ENCODE measurements at places on chromosomes 13 and 19.

GRCh38 chr13:35856721-35857364 lies 274.3 kb downstream of the DCLK1 start:
- DNase-seq = no peak

- DNase-seq = no peak
These were observed 169.9 kb downstream of the USP12 start for GRCh38 chr13:27001705-27002104.

DNA sequence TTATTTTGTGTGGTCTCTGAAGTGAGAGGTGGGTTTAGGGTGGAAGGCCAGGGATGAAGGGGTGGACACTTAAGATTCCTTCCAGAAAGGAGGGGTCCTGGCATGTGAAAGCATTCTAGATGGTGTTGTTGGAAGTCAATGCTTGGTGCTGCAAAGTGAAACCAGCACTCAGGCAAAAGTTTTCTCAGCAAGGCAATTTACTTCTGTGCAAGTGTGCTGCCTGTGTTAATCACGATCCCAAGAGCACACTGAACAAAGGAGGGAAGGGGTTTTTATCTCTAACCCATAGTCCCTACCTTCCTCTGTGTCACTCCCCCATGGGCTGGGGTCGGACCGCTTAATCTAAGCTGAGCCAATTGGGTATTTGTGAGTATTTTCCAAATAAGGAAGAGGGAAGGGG lies 1.3 kb downstream of the ZNF134 start:
- DNase-seq = no peak

GRCh38 chr13:25046274-25046984 lies 49.5 kb upstream of the PABPC3 start:
- no peak for DNase-seq

DNA sequence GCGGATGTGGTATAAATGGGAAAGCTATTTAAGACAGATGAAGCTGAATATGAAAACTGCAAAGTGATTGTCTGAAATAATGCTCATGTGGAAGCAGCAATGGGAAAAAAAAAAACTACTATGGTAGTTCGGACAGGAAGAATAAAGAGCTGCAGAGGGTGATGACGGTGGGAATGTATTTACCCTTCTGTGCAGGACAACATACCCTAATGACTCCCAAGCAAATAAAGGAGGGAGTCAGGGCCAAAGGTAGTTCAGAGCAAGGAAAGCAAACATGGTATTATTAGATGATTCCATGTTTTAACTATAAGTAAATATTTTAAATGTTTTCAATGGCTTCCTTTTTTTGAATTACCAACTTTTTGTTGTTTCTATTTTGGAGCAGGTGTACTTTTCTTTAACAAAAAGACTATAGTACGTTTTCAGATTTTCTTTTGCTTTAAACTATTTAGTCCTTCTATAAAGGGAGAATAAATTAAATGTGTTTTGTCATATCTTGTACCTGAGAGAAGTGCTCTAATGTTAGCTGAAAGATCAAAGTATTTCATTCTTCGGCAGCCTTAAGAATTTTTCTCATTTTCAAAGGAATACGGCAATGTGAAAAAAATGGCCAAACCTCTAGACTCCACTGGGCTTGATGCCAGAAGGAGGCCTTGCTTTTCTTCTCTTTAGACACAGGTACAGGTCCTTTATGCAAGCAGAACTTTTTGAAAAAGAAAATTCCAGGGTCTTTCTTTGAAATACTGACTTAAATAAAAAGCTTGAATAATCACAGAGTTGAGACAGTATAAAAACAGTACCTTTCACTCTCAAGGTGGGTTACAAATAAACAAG lies 67.8 kb upstream of the ZDHHC20 start:
- no peak for DNase-seq

GRCh38 chr13:36549755-36550154 lies 117.5 kb downstream of the CCNA1 start:
- DNase-seq = no peak

- no peak for DNase-seq
These were observed 697.8 kb downstream of the DACH1 start for GRCh38 chr13:71169180-71169579.

GRCh38 chr13:56530096-56530495 lies 610.6 kb upstream of the PRR20A start:
- no peak for DNase-seq

- no peak for DNase-seq
These were observed 1440.3 kb downstream of the PCDH9 start for GRCh38 chr13:65789815-65790214.

DNA sequence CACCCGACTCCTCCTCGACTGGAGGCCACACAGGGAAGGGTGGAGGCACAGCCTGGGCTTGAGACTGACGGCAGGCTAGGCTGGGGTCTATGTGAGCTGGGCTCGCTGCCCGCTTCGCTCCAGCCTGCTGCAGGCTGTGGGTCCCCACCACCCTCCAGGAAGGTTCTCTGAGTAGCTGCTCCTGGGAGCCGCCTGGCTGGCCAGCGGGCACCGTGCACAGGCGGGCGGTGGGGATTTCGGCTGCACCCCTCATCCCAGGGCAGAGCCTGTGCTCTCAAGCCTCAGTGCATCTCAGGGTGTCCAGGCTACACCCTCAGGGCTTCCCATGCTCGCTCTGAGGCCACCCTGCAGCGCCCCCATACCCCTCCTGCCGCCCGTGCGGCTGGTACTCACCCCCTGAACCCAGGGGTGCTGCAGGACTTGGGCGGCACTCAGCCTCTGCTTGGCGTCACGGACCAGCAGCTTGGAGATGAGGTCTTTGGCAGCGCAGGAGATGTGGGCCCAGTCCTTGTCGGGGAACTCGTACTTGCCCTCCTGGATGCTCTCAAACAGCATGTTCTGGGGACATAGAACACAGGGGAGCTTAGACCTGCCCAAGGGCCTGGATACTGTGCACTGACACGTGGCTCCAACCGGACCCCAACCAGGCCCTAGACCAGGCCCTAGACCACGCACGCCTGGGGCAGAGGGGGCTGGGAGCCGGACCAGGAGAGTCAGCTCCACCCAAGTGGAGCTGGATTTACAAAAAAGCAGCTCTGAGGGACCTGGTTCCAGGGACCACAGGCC lies 10.2 kb downstream of the MKNK2 start:
- no peak for DNase-seq

DNA sequence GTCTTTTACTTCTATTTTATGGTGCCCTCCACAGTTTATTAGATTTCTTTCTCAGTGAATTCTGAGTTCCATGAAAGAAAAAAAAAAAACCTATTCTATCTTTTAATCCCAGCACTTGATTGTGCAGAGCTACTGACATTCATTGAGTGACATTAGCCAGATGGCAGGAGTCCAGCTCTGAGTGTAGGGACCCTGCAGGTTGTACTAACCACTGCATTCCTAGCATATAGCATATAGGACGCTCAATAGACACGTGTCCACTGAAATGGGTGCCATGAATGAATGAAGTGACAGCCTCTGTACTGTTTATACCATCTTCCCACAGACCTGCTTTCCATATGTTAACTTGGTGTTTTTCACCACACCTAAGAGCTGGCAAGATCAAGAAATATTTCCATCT lies 206.3 kb downstream of the RAP2A start:
- DNase-seq = no peak

GRCh38 chr13:71210861-71211260 lies 656.1 kb downstream of the DACH1 start:
- DNase-seq = no peak

DNA sequence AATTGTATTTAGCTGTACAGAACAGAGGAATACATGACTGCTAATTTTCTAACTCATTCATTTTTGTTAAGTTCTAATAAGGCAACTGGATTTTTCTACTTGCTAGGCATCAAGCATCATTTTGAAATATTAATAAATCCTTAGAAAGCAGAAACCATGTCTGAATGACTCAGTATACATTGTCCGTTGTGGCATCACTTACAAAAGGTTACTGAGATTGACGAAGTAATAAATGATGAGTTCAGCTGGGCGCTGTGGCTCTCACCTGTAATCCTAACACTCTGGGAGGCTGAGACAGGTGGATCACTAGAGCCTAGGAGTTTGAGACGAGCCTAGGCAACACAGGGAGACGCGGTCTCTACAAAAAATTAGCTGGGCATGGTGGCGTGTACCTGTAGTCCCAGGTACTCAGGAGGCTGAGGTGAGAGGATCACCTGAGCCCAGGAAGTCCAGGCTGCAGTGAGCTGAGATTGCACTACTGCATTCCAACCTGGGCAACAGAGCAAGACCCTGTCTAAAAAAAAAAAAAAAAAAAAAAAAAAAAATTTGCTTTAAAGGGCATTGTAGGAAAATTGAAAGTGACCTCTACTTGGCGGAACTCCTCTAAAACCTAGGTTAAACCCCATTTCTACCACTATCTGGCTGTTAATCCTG lies 36.6 kb downstream of the LHFPL6 start:
- DNase-seq = no peak

DNA sequence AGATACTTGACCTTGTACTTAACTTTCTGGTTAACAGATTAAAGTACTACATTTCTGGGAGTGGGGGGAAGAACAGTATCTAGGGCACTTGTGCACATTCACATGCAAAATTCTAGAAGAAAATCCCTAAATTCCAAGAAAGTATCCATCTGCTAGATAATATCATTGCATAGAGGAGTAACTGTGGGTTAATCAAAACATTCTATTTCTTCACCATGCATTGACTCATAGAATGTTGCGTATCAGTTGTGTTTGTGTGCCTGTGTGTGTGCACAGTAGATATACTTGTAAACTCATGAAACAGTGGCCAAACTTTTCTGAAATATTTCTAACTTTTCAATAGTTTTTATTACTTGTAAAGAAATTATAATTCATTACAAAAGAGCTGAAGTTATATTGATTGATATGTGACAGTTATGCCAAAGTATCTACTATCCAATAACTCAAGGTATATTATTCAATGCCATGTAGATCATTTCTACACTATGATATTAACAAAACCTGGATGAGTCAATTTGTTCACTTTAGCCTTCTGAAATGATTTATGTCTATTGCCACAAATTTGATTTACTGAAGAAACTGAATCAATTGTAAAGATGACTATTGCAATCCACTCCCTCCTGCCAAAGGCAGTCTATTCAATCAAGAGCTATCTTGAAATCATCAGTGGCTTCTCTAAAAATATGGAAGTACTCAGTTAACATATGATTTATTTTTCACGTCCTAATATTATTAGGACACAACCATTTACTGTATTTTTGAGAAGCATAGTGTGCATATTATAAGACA lies 756.7 kb upstream of the ARGLU1 start:
- DNase-seq = no peak

- peak; percentile 42 for DNase-seq
These were observed 4.7 kb upstream of the SIGLECL1 start for GRCh38 chr19:51246164-51246552.

DNA sequence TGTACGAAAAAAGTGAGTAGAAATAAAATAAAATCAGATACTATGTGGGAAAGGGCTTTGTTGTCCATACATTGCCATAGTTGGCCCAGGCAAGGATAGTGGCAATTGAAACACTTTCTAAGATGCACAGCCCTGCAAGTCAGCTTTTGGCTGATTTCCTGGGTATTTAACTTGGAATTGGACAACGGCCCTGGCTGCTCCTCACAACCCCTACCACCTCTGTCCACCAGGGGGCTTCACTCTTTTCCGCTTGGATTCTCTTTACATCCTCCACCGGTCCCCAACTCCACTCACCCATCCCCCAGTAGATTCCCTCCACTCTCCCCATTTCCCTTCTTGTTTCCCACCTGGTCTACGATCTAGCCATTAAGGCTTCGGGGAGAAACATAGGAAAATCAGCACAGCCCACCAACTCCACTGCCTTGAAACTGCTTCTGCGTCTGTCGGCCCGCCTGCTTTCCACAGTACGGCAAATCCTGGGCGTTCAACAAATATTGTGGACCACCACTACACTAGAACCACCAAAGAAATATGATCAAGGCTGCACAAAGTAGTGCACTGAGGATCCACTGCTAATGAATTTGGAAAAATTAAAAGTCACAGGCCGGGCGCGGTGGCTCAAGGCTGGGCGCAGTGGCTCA lies 48.6 kb upstream of the GTF3A start:
- DNase-seq = peak; percentile 55

DNA sequence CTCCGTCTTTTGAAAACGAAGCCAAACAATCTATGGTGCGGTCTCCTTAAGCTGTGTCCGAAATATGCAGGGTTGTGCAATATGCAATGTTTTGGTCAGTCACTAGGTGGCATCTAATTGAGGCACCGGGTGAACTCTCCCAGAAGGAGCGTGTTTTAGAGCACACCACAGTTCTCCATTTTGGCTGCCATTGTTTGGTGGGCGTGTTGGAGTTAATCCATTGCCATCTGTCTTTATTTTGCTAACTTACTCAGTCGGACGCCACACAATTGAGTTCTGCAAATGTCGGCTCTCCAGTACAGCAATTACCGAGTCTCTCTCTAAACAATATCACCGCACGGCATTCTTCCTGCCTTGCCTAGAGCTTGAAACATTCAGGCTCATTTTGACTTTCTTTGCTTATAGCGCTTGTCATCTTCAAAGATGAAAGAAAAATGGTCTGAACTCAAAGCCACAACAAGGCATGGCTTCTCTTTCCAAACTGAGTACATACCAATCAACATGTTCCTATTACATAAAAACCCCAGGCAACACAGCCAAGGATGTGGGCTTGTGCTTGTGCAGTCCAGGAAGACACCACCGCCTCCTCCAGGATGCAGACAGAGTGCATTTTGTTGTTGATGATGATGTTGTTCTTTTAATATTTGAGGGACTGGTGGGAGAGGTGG lies 182.0 kb upstream of the SERP2 start:
- DNase-seq = peak; percentile 64

- no peak for DNase-seq
These were observed 123.5 kb downstream of the CRYL1 start for GRCh38 chr13:20401931-20402856.

- peak; percentile 55 for DNase-seq
These were observed 5.8 kb upstream of the ONECUT3 start for GRCh38 chr19:1747285-1748114.

- DNase-seq = peak; percentile 85
These were observed 8.9 kb downstream of the ISYNA1 start for GRCh38 chr19:18428787-18429674.

DNA sequence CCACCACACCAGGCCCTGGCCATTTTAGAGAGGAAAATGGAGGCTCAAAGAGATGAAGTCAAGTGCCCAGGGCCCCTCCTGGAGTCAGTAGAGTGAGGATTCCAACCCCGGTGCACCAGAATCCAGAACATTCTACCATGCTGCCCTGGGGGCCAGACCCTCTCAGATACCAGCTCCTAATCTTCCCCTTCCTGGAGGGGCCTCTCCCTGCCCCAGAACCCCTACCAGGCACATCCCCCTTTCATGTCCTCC lies 11.1 kb downstream of the CAPN12 start:
- no peak for DNase-seq

GRCh38 chr13:19632915-19633478 lies 462 bp upstream of the MPHOSPH8 start:
- no peak for DNase-seq

- no peak for DNase-seq
These were observed 1.4 kb upstream of the SCEL start for GRCh38 chr13:77533875-77534788.

GRCh38 chr13:23443110-23443509 lies 9.6 kb upstream of the SACS start:
- no peak for DNase-seq

Data from activated CD4-positive, alpha-beta T cell treated with anti-CD3 and anti-CD28 coated beads, Interleukin-2, Interleukin-6, amounts not matched to agents 100 ng/mL and 50 ng/mL, durations not matched to agents 16 hours and 8 hours (primary cell).